ENCODE measurements at places on chromosomes 13 and 19. TPM values are rescaled to one million over a fixed set of nuclear protein-coding genes. Genes with fewer than 3 reads are reported as not detected.
A peak's percentile ranks its signal among the peaks of the same experiment; 100 is the strongest.

Gene SMIM44
- polyA plus RNA-seq, result not detected

Gene DIAPH3
- polyA plus RNA-seq, result 0.03 TPM

Gene CRLF1
- polyA plus RNA-seq, result not detected

Gene BST2
- polyA plus RNA-seq, result 64.5 TPM

Gene TIMM29
- polyA plus RNA-seq, result 8.6 TPM

Gene SLC8A2
- not detected for polyA plus RNA-seq

Gene ZNF439
- 19.7 TPM for polyA plus RNA-seq

Gene ICAM1
- 11.9 TPM for polyA plus RNA-seq

Gene SIGLEC7
- polyA plus RNA-seq, result 0.37 TPM

Gene IGFL1
- 0.15 TPM for polyA plus RNA-seq

DNA sequence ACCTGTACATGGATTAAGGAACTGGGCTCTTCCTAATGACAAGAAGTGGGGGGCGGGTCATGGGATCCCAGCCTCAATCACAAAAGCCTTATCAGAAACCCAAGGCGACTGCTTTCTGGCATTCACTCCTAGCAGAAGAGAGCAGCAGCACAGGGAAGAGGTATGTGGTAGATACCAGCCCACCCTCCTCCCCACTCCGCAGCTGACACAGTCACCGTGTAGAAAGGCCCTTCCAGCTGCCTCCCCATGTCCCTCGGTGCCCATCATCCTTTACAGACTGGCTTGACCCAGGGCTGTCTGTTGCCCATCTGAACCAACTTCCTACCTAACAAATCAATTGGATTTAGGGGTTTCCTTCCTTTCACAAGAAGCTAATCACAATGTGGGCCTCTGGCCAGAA lies 3.1 kb upstream of the DHRS12 start:
- DNase-seq, result no peak

- DNase-seq, result peak; percentile 93
These were observed 12.4 kb upstream of the CCDC9 start for GRCh38 chr19:47243776-47244547.

- no peak for DNase-seq
These were observed 10.0 kb upstream of the VWA8 start for GRCh38 chr13:41970918-41971317.

- no peak for DNase-seq
These were observed 99.6 kb upstream of the SIAH3 start for GRCh38 chr13:45951166-45951565.

GRCh38 chr13:80331984-80332383 lies 8.9 kb downstream of the SPRY2 start:
- DNase-seq, result no peak

DNA sequence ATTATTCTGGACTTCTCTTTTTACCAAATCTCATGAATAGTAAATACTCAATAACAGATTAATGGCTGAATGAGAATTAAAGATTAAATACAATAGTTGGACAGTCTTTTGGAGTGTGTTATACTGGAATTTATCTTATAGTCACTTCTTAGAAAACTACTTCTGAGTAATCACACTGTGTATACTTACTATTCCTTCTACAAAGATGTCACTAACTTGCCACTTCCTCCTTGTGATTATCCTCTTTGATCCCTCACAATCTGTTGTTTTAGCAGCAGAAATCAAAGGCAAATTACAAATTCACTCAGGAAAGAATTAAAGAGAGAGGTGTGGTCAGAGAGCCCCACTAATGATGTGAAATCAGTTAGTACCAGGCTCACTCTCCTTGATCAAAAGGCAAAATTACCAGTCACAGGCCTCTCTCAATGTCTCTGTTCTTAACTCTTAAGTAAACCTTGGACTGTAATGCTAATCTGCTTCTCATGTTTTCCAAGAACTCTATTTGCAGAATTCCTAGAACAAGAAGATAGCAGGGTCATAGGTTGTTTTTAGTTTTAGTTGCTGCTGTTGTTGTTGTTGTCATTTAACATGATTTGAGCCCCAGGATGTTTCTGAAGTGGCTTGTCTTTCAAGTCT lies 37.3 kb upstream of the FNDC3A start:
- no peak for DNase-seq

GRCh38 chr13:59680429-59681024 lies 483.2 kb downstream of the DIAPH3 start:
- peak; percentile 13 for DNase-seq

DNA sequence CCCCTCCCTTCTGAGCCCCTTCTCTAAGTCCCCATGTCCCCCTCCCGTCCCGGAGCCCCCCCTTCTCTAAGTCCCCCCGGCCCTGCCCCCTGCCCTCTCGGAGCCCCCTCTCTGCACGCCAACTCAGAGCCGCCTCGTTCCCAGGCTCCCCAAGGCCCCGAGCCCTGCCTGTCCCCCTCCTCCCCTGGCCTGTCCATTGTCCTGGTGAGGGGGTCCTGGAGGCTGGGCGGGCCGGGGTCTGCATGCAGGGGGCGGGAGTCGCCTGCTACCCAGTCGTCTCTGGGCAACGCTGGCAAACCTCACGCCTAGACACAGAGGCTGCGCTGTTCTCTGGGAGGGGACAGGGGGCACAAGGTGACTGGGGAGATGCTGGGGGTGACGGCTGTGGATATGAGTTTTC lies 39.2 kb upstream of the SEMA6B start:
- no peak for DNase-seq

DNA sequence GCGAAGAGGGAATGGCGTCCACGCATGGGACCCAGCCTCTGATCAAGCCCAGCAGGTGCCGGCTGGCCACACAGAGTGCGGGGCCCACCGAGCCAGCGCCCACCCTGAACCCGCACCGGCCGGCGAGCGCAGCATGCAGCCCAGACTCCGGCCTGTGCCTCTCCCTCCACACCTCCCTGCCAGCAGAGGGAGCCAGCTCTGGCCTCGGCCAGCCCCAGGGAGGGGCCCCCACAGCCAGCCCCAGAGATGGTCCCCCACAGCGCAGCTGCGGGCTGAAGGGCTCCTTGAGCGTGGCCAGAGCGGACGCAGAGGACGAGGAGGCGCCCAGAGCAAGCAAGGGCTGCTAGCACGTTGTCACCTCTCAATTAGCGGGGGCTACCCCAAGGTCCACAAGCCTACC lies 904.5 kb downstream of the SLITRK6 start:
- no peak for DNase-seq

DNA sequence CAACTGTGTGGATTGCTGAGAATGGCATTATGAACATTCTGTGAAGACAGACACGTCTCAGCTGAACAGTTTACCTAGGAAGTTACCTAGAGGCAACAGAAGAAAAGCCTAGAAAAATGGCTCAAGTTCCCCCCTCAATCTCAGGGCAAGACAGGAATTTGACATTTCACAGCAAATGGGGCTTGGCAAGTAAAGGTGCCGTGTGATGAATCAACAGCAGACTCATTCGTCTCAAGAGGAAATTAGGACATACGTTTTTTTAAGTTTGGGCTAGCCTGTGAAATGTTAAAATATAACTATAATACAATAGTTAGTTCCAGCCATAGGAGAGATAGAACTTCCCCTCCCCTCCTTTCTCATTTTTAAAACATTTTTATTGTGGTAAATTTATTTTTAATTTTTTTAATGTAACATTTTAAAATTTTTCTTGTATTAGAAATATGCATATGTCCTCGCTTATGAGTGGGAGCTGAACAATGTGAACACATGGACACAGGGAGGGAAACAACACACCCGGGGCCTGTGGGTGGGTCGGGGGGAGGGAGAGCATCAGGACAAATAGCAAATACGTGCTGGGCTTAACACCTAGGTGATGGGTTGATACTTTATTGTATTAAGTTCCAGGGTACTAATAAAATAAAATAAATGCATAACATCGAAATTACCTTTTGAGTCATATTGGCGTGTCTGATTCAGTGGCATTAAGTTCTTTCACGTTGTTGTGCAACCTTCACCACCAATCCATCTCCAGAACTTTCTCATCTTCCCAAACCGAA lies 116.0 kb downstream of the COL4A2 start:
- DNase-seq, result no peak

- DNase-seq, result no peak
These were observed 26.5 kb upstream of the ZNF30 start for GRCh38 chr19:34900245-34900644.

DNA sequence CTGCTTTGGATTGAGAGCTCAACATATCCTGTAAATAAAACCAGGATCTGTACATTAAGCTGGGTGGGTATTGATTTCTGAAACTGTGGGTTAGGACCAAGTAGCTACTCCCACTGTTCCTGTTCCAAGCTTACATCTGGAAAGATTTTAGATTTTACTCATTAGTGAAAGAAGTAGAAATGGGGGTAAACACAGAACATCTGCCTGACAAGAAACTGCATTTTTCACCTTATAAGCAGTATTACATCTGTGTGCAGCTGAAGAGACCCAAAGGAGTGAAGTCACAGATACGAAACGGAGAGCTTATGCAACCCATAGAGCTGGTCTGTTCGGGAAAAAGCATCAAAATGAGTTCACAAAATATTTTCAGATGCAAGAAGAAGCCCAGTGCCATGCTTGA lies 235.2 kb downstream of the SLITRK5 start:
- no peak for DNase-seq

- peak; percentile 7 for DNase-seq
These were observed 753 bp downstream of the ZNF235 start for GRCh38 chr19:44303976-44304568.

- no peak for DNase-seq
These were observed 773.8 kb downstream of the GPC5 start for GRCh38 chr13:92172191-92172590.

GRCh38 chr19:45306040-45306439 lies 16.6 kb downstream of the CKM start:
- no peak for DNase-seq

- DNase-seq, result no peak
These were observed 868.0 kb downstream of the SLITRK6 start for GRCh38 chr13:84931264-84931663.

DNA sequence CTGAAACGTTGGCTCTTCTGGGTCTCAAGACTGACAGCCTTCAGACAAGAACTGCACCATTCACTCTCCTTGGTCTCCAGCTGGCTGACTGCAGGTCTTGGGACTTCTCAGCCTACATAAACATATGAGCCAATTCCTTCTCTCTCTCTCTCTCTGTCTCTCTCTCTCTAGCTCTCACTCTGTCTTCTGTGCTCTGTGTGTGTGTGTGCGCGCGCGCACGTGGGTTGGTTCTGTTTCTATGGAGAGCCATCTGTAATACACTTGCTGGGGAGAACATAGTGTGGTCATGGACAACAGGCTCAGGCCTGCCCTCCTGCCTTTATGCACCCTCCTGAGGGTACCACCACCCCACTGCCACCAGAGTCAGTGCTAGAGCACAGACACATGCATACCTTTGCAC lies 13.7 kb upstream of the SERPINE3 start:
- DNase-seq, result no peak

- DNase-seq, result no peak
These were observed 145.9 kb downstream of the NUFIP1 start for GRCh38 chr13:44843403-44843802.

- no peak for DNase-seq
These were observed 144.3 kb downstream of the STK24 start for GRCh38 chr13:98432638-98433037.

- DNase-seq, result no peak
These were observed 106.3 kb downstream of the KCTD15 start for GRCh38 chr19:33902802-33903488.

DNA sequence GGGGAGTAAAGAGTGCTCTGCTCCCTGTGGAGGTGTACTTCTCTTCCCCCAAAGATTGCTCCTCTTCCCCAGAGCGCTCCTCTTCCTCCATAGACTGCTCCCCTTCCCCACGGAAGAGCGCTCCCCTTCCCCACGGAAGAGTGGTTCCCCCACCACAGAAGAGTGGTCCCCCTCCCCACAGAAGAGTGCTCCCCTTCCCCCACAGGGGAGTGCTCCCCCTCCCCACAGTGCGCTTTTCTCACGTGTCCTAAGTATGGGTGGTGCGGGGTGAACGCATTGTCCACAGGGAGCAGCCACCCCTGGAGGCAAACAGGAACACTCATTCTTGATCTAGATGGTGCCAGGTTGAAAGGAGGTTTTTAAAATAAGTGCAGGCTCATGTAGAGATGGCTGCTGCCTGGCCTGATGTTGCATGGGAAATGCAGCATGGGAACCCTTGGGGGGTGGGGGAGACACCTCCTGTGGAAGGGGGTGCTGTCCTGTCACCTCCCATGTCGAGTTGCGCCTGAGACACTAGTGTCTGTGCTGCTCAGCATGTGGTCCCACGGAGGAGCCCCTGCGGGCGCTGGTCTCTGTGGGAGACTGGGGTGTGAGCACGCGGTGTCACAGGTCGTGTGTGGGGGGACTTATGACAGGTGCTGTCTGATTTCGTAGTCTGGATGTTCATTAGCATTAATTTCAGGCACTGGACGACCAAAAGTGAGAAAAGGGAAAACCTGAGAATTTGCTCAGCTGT lies 52.2 kb downstream of the ATP11A start:
- DNase-seq, result no peak

- no peak for DNase-seq
These were observed 62.4 kb upstream of the GJB6 start for GRCh38 chr13:20294497-20294896.

GRCh38 chr13:74061926-74062595 lies 72.1 kb downstream of the KLF12 start:
- DNase-seq, result peak; percentile 42

DNA sequence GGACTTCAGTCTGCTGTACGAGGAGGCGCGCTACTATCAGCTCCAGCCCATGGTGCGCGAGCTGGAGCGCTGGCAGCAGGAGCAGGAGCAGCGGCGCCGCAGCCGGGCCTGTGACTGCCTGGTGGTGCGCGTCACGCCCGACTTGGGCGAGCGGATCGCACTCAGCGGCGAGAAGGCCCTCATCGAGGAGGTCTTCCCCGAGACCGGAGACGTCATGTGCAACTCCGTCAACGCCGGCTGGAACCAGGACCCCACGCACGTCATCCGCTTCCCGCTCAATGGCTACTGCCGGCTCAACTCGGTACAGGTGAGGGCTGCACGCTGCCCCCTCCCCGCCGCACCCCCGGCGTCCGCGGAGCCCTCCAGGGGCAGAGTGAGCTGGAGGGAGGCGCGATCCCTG lies 14.6 kb downstream of the KCTD15 start:
- peak; percentile 1 for DNase-seq

DNA sequence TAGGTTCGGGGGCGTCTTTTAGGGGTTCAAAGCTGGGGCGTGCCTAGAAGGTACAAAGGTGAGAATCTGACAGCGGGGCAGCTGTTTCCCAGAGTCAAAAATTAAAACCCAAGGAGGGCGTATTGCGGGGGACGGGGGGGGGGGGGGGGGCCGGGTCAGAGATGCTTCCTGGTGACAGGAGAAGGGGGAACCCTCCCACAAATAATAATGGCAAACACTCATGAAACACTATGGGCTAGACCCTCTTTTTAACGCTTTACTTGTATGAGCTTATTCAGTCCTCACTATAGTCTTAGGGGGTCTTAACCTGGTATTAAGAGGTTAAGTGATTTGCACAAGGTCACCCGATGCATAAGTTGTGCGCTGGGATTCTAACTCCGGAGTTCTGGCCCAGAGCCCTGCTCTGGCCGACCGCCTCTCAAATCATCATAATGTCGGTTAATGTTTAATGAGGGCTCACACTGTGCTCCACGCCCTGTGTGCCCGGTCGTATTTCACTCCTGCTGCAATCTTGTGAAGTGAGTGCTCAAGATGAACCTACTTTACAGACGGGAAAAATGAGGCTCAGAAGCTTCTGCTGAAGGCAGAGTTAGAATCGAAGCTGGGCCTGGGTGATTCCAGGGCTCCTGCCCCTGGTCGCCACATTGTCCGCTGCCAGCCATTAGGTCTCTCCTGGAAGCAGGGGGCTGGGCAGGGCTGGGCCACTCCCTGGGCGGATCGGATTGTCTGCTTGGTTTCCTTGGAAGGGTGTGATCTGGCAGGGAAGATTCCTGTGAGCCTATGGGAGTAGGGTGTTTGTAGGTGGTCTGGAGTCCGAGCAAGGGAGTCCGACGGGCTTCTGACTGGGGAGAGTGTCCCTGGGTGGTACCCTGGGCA lies 964 bp downstream of the PAK4 start:
- DNase-seq, result peak; percentile 37

- DNase-seq, result no peak
These were observed 11.5 kb downstream of the MPHOSPH8 start for GRCh38 chr13:19645000-19645399.
